ENCODE measurements at places on chromosomes 1 and 21.

DNA sequence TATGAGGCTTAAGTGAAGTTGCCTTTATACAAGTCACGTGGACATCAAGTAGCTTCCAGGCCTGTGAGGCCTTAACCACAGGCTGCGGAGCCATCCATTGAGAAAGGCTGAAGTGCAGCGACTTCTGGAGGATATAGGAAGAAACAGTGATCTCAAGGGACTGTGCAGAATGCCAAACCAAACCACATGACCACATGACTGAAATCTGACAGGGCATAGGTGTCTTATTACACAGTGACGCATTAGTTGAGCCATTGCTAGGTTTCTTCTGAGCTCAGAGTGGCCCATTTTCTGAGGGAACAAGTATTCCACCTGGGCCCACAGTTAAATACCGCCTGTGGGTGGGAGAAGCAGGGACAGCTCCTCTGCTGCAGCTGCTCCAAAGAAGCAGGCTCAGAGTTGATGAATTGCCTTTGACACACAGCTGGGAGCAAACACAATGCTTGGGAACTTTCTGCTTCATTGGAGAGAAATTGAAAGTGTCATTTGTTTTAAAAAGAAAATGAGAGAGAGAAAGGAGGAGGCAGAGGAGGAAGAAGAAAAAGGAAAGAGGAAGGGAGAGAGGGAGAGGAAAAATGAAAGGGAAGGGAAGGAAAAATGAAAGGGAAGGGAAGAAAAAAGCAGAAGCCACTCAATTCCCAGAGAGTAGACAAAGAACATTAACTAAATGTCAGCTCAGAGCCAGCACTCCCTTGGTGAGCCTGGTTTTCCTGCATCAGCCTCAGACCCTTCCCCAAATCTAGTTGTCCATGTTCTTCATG, 94.4 kb downstream of the COLGALT2 start:
- DNase-seq: no peak

- DNase-seq: no peak
These were observed 4.2 kb downstream of the C1orf159 start for GRCh38 chr1:1111516-1112236.

DNA sequence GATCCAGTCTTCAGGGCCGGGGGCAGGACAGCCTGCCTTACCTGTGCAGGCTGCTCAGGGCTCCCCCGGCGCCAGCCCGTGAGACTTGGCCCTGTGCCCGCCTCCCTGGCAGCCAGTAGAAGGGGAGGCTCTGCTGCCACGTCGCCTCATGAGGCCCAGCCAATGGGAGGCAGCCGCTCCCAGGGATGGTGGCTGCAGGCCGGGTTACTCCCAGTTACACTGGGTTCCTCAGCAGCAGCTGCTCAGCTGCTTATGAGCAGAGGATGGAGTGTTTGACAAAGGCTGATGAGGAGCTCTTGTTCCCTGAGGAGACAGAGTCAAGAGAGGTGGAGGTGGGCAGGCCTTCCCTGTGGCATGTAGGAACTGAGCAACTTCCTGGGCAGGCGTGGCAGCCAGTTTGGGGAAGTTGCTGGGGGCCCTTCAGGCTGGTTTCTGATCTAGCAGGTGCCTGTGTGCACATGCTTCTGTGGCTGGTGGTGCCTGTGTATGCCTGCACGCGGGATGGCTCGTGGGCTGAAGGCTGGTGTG, 5.5 kb downstream of the MFSD2A start:
- no peak for DNase-seq

GRCh38 chr1:226512076-226512728, 36.4 kb upstream of the STUM start:
- DNase-seq: no peak

- no peak for DNase-seq
These were observed 16.2 kb downstream of the HSD11B1 start for GRCh38 chr1:209720826-209721225.

GRCh38 chr1:161731981-161732718, 10.8 kb downstream of the FCRLB start:
- DNase-seq: no peak

DNA sequence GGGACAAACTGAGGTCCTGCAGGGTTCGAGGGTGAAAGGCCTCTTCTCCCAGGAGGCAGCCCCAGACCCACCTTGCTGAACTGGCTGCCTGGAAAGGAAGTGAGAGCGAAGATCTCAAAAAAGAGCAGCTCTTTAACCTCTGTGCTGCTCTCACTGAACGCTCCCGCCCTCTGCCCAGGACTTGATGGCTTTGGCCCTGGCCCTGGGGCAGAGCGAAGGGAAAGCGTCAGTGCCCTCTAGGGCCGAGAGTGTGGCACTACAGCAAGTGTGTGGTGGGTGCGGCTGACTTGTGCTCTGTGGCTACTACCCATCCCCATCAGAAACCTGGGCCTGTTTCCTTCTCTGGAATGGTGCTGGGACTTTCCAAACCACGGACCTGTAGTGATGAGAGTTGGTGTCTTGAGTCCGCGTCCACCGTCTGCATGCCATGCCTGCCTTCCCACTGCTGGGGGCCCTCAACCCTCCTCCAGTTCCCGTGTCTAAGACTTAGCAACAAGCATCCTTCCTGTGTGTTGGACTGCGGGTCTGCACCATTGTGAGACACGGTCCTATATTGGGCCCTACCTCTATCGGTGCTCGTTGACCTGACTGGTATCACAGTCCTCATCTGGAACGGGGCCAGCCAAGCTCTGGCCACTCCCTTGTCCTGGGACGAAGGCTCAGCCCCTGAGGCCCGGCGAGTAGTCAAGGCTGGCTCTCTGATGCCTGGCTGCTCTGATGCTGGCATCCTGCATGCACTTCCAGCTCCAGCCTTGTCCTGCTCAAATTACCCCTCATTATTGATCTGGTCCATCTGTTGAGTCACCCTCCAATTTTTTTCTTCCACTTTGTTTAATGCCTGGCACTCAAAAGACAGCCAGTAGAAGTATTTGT, 180.3 kb downstream of the DISC1 start:
- no peak for DNase-seq

DNA sequence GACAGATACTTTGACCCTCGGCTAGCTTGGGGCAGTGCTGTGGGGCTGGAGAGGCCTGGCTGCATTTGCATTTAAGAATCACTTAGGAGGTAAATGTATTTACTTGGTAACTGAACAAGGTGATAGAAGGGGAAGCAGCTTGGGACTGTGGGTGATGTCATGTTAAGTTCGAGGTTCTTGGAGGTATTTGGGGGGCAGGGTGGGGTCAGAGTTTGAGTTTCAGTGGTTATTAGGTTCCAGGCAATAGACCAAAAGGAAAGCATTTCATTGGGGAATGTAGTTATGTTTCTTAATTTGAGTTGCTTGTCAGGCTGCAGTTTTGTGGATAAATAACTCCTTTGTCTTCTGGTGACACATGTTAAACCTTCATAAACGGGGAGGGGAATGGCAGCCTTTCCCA, 2.4 kb upstream of the FAM78B start:
- DNase-seq: no peak

GRCh38 chr1:29256394-29256793, 20.1 kb downstream of the PTPRU start:
- no peak for DNase-seq

DNA sequence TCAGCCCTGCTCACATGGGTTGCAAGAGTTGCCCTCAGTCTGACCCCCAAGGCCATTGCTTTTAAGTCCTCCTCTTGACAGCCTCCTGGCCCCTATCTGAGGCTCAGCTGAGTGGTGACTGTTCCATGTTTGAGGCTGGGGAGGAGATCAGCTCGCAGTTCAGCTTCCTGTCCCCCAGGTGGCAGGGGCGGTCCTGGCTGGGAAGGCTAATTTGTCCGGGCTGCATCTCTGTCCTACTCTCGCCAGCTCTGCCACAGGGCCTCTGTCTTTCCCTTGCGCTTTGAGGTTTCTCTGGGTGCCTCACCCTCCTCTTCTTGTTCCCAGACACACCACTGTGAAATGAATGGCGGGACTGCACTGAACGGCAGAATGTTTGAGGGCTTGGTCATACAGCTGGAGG, 157.3 kb downstream of the KCNJ6 start:
- no peak for DNase-seq

GRCh38 chr1:185759061-185759460, 24.9 kb downstream of the HMCN1 start:
- no peak for DNase-seq

DNA sequence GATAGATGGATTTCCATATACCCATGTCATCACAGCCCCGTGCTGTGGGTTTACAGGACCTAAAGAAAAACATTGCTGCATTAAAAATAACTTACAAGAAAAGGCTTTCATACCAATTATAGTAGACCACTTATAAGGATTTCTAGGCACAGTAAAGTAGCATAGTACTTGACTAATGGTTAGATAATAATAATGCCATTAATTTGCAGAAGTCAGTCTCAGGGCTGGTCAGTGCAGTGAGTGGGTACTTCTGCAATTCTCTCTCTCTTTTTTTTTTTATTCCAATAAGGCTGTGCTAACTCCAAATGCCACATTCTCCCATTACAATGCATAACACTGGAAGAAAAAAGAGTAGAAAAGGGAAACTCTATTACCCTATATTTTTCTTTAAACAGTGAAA, 73.1 kb upstream of the TMPRSS15 start:
- no peak for DNase-seq

- DNase-seq: no peak
These were observed 13.0 kb upstream of the LDLRAP1 start for GRCh38 chr1:25530186-25531081.

DNA sequence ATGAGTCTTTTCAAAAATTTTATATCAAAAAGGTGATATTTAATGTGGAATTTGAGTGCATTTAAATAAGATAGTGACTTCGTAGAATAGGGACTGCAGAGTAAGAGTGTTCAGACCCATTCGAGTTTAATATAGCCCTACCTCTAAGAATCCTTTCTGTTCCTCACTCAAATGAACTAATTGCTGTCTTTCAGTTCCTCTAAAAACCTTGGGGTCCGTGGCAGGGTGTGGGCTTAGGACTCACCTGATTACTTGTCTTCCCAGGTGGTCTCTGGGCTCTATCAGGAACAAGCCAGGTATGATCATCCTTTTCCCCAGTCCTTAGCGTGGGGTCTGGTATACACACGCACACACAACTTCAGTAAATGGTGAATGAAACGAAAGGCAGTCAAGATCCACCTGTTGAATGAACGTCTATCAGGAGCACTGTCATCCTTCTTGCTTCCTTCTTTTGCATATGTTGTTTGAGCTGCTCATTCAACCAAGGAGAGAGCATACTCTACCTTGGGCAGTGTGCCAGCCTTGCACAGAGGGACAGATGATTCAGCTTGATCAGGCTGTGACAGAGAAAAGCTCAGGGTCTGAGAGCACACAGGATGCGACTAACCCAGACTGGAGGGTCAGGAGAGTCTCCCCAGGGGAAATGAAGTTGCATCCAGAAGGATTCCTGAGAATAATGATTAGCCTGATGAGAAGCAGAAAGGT, 1.2 kb upstream of the RNF11 start:
- DNase-seq: no peak

- DNase-seq: no peak
These were observed 62.7 kb downstream of the PLPP3 start for GRCh38 chr1:56516539-56517252.

DNA sequence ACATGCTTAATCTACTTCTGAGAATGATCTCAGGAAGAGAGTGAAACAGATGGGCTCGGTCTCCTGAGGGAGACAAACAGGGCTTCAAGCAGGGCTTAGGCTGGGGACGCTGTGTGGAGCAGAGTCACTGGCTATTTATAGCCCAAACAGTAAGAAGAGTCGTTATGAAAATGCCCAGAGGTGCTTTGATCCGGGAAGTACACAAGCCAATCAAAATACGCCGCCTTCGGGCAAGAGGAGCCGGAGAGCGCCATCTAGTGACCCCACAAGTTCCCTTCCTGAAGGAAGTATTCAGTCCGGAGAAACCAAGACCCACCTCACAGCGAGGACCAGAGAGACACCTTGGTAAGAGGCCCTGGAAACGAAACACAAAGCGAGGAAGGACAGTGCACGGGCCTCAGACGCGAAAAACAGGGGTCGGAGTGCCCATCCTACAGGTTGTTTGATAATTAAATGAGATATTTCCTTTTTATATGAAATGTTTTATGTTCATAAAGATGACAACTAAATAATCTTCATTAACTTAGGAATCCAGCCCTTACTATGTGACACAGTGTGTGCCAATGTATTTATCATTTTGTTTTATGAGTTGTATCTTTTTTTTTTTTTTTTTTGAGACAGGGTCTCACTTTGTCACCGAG, 25.0 kb upstream of the SCCPDH start:
- no peak for DNase-seq

DNA sequence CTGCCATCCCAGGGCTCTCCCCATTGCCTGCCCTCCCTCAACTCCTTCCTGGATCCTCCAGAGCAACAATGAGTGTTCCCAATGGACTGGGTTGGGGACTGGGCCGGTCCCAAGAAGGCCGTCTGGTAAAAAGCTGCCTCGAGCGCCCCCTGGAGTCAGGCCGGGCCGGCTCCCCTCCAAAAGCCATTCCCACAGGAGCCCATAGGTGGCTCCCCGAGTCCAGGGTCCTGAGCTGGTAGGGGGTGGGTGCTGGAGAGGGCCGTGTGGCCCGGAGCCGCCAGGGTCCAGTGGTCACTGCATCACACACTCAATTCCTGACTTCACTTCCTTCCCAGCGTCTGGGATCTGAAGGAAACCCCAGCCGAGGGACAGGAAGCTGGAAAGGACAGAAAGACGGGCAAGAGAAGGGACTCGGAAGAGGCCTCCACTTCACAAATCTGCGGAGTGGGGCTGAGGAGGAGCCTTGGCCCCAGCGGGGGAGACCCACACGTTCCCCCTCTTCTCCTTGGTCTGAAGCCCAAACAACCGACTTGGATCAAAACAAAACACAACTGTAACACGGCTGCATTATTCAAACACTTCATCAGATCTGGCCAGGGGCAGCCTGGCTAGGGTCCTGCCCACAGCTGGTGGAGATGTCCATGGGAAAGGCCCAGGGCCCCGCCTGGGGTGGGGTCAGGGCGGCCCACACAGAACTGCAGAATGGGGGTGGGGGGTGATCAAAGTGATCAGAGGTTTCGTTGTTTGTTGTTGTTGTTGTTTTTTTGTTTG, 10.9 kb upstream of the ALDH4A1 start:
- DNase-seq: no peak

DNA sequence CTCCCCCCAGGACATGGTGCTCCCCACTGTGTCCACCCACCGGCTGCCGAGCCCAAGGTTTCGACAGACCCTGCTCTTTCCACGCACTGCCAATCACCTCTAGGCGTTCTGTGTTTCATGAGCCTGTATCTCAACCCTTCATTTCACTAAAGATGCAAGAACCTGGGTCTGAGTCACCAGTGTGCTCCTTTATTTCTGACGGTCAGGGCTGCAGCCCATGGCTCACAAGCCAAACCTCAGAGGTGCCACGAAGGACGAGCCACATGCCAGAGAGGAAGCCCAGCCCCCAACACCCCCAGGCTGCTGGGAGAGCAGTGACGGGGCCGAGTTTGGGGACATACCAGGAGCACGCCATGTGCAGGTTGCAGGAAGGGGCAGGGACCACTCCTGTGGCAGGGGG, 79.2 kb upstream of the ARHGEF16 start:
- no peak for DNase-seq
